Renal pelvis (tissue), 12 donors: ENCODE measurements at places on chromosomes 5 and 9. TPM values are rescaled to one million over a fixed set of nuclear protein-coding genes. Genes with fewer than 3 reads are reported as not detected.

The FST gene
- polyA plus RNA-seq, result 28.8 TPM

The C9orf153 gene
- polyA plus RNA-seq, result 0.10 TPM

The PSMD5 gene
- 36.0 TPM for polyA plus RNA-seq

The PCDHA9 gene
- polyA plus RNA-seq, result 0.03 TPM

The HSPB3 gene
- polyA plus RNA-seq, result 0.21 TPM

The MAMDC4 gene
- 11.6 TPM for polyA plus RNA-seq

The HAVCR2 gene
- 3.3 TPM for polyA plus RNA-seq

The CAMK4 gene
- 6.2 TPM for polyA plus RNA-seq

The PTGS1 gene
- 3.9 TPM for polyA plus RNA-seq

The PTGDS gene
- polyA plus RNA-seq, result 52.6 TPM

The GPRIN1 gene
- 2.3 TPM for polyA plus RNA-seq

The SHB gene
- 17.9 TPM for polyA plus RNA-seq

The MELK gene
- 21.2 TPM for polyA plus RNA-seq

The NPR3 gene
- polyA plus RNA-seq, result 16.4 TPM

The BAAT gene
- polyA plus RNA-seq, result 0.42 TPM
